LHCN-M2 (cell line): ENCODE measurements at places on chromosomes 7 and 10. TPM values are rescaled to one million over a fixed set of nuclear protein-coding genes. Genes with fewer than 3 reads are reported as not detected.

PMPCB gene
- 69.6 and 88.5 TPM in 2 replicates for total RNA-seq

DNA sequence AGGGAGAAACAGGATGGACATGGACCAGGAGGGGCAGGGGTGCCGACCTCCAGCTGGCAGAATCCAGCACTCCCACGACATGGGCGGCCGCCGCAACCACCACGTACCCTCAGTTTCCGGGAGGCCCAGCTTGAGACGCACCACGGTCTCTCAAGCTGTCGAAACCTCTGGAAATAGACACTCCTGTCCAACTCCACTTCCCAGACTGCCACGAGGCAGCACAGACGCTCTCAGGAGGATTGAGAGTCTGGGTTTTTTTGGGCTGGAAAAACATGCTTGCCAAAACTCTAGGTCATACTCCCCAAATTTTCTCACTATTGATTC lies 37.9 kb upstream of the PDGFA start:
- DNase-seq = no peak

DNA sequence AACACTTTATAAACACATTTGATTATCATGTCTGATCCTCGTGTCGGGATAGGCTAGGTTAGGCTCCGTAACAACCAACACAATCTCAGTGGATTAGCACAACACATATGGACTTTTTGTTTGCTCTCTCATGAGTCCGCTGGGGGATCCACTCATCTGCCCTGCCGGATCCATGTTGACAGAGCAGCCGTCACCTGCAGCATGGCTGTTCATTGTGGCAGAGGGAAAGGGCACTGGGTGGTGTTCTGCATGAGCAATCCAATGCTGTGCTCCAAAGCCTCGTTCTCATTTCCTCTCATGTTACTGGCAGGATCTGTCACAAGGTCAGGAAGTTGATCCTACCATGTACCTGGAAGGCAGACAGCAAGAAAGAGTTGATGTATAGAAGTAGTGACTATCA lies 62.5 kb upstream of the RAPGEF5 start:
- DNase-seq = no peak

- DNase-seq = no peak
These were observed 756.1 kb downstream of the GRID1 start for GRCh38 chr10:85610381-85611092.
